CD4-positive, alpha-beta T cell treated with Interferon gamma for 1 hour (primary cell): ENCODE measurements at places on chromosomes 3 and 15.

GRCh38 chr3:189267981-189268613 is 96.3 kb downstream of the TPRG1 start:
- no peak for DNase-seq

GRCh38 chr3:83321891-83322290 is 1560.4 kb upstream of the GBE1 start:
- DNase-seq, result no peak

DNA sequence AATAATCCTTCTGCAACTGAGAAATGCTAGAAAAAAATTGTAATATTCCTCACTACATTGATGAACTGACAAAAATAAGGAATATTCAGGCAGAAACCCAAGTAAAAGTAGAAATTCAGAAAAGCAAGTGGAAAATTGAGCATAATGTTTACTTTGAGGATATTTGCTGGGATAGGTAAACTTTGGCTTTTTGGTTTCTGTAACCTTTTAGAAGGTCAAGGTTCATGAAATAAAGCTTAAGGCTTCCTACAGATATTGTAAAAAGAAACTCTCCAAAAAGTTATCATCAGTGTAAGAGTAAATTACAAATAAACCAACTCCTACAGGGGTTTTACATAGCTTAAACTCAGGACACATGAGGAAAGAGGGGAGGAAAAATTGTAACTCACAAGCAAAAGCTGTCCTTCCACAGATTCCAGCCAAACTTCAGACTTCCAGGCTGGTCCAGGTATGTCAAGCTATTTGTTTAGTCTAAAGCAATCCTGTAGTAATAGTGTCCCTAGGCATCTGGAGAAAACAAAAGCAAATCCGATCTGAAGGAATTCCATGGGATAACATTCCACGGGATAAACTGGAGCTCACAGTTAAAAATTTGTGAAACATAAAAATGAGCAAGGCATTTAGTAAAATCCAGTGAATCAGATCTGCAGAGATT is 21.1 kb downstream of the C3orf70 start:
- DNase-seq, result no peak

DNA sequence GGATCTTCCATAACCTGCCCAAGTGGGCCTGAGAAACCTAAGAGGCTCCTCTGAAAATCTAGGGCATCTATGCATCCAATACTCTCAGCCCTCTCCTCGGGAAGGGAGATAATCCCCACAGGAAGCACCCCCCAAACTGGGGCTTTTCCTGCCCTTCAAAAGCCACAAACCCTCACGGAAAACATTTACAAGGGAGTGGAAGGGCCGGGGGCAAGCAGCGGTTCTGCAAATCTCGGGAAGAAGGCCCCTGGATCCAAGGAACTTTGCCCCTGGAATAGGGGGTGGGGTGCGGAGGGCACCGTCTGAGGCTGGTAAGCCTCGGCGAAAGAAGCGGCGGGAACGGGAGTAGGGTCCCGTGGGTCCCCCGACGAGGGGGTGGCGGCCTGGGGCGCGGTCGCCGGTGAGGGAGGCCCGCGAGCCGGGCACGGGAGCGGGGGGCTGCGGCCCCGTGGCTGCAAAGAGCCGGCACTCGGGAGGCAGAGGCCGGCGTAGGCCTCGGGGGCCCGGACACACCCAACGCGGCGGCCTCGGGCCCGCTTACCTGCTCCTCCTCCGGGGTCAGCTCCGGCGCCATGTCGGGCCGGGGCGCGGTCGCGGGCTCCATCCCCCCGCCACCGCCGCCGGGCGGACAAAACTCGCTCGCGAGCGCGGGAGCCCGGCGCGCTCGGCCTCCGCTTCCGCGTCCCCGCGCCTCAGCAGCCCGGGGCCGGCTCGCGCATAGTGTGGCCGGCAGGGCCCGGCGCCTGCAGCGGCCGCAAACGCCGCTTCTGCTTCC is 755 bp downstream of the PTPN9 start:
- peak; percentile 9 for DNase-seq

- no peak for DNase-seq
Observed at GRCh38 chr15:101491734-101492640, 2.5 kb upstream of the PCSK6 start.

DNA sequence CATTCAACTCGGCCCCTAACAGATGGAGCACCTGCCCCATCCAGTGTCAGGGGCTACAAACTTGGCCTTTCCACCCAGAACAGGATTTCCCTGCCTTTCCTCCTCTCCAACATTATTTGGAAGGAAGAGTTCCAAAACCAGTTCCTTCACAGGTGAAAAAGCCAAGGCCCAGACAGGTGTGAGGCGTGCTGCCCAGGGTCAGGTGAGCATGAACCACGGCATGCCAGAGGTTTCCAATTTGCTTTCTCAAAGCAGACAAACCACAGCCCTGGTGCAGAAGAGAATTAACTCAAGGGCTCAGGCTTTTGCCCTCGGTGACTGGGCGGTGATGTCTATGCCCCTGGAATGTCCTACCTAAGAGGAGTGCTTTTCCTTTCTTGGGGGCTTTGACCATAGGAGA is 43.2 kb downstream of the LDHAL6B start:
- DNase-seq, result no peak

GRCh38 chr3:17980863-17981262 is 238.4 kb upstream of the TBC1D5 start:
- DNase-seq, result no peak

DNA sequence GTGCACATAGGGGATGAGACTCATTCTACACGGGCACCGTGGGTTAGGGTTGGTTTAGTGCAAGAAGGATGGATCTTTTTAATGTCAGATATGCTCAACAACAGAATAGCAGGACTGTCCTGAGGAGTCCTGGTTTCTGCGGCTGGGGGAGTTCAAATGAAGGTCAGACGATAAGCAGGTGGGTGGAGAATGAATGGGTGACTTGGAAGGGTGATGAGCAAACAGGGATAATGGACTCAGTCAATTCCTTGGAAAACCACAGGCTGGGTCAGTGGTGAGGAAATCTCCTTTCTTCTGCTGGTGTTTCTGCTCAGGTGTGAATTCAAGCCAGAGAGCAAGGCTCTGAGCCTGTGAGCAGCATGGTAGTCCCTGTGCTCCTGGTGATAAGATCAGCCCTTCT is 59.9 kb downstream of the MESD start:
- DNase-seq, result no peak

- no peak for DNase-seq
Observed at GRCh38 chr15:99620178-99620577, 54.4 kb downstream of the MEF2A start.

- no peak for DNase-seq
Observed at GRCh38 chr3:153740109-153740508, 381.1 kb upstream of the ARHGEF26 start.

DNA sequence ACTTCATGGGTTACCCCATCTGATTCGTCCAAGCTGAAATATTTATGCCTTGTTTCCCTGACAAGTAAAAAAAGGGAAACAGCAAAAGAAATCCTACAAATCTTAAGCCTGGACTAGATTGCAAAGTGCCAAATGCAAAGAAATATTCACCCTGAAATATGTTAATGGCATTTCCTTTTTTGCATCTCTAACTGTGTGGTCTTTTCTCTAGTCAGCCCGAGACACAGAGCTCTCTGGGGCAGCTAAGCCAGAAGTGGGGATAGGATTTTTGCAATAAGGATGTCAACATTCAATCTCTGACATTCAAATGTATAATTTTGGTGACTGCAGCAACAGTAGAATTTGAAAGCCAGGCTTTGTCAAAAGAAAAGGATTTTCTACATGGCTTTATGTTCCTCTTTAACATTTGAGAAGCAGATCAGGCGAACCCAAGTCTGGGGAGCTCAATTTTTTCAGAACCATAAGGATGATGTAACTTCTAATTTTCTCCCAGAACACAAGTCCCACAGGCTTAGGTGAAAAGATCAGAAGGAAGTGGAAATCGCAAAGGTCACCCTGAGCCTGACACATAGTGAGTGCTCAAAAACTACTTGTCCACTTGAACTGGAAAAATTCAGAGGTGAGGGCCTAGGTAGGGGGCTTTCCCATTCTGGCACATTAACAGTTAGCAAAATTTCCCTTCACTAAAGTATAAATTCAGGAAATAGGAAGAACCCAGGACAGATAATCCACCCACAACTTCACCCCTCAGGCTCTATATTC is 28.2 kb upstream of the KCNMB3 start:
- DNase-seq, result no peak

DNA sequence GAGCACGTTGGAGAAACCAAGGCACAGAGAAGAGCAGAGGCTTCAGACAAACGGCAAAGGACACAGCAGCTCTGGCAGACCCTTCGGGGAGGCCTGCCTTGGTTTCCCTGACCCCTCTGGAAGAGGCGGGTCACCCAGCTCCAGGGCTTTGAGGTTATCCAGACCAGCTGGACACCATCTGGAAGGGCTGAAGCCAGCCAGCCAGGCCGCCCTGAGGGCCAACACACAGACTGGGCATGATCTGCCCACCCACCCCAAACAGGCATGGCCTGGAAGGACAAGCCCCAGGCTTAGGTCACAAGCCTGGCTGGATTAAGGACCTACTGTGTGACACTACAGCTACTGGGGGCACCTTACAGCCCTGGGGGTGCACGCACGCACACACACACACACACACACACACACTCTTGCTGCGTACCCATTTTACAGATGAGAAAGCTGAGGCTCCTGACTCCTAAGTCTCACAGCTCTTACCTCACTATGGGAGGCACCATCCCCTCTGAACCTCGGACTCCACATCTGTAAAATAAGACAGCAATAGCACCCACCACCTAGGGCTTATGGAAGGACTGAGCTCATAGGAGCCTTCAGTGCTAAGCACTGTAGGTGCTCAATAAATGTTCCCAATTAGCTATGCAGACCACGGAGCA is 10.8 kb downstream of the PLXND1 start:
- DNase-seq, result no peak

GRCh38 chr15:59406446-59406845 is 31.5 kb upstream of the FAM81A start:
- DNase-seq, result no peak

DNA sequence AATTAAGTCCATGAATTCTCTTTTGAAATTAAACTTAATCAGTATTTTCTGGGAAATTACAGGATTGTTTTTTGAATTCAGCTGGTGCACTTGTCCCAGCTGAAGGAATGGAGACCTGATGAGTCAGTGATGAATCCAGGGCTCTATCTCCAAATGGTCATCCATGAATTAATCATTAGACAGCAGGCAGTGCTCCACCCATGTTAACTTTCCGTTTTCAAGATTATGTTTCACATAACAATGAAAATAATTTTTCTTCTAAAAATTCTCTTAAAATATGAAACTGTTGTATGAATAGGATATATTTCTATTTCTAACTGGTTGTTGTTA is 13.9 kb upstream of the PAQR9 start:
- no peak for DNase-seq

DNA sequence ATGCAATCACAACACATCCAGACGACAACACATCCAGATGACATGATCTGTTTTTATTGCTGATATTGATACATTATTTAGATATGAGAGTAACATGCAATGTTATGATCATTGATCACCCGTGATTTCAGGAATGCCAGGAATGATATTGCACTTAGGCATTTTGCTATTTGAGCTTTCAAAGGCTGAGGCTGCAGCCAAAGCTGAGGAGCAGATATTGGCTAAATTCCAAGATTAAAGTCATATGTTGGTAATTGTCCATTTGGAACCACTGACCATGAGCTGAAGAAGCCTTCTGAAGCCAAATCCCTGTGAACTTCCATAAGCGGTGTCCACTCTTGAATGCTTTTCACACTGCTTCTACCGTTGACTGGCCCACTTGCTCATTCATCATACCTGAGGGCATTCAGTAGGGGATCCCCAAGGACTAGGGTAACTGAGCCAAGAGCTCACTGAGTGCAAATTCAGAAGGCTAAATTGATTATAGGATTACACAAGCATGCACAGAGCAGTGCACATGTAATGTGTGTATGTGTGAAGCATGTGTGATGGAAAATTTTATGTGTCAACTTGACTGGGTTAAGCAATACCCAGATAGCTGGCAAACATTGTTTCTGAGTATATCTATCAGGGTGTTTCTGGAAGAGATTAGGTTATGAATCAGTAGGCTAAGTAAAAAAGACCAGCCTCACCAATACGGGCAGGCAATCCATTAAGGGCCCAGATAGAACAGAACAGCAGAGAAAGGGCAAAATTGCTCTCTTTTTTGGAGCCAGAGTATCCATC is 92.1 kb upstream of the PLAAT1 start:
- DNase-seq, result no peak

GRCh38 chr3:196688349-196688748 is 23.7 kb downstream of the CEP19 start:
- peak; percentile 49 for DNase-seq

- DNase-seq, result no peak
Observed at GRCh38 chr3:73427048-73427706, 197.6 kb downstream of the PDZRN3 start.

DNA sequence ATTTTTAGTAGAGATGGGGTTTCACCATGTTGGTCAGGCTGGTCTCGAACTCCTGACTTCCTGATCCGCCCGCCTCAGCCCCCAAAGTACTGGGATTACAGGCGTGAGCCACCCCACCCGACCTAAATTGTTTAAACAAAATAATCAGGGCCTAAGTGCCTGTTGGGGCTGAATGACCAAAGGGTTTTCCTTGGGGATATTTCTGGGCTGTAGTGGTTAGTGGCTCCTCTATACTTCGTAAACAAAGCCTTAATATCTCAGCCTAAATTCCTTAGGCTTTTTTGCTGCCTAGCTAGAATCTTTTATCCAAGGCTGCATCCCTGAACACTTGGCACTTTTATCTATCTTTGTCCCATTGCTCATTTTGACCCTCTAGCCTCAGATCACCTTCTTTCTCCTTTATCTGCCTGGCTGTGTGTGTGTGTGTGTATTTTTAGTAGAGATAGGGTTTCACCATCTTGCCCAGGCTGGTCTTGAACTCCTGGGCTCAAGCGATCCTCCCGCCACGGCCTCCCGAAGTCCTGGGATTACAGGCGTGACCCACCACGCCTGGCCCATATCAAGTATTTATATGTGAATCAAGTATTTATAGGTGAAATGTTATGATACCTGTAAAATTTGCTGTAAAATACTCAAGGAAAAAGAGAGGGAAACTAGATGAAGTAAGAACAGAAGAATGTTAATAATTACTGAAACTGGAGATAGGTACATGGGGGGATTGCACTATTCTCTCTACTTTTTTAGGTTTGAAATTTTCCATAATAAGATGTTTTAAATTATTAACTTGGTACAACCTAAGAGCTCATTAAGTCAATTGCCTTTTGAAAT is 1.8 kb downstream of the NUSAP1 start:
- DNase-seq, result no peak

GRCh38 chr3:24680214-24680967 is 185.7 kb upstream of the THRB start:
- DNase-seq, result peak; percentile 8

GRCh38 chr15:92448370-92448769 is 54.7 kb downstream of the ST8SIA2 start:
- no peak for DNase-seq
